ENCODE measurements at places on chromosomes 11 and 22. TPM values are rescaled to one million over a fixed set of nuclear protein-coding genes. Genes with fewer than 3 reads are reported as not detected.

Gene CHADL
- total RNA-seq, result 0.73 TPM

DNA sequence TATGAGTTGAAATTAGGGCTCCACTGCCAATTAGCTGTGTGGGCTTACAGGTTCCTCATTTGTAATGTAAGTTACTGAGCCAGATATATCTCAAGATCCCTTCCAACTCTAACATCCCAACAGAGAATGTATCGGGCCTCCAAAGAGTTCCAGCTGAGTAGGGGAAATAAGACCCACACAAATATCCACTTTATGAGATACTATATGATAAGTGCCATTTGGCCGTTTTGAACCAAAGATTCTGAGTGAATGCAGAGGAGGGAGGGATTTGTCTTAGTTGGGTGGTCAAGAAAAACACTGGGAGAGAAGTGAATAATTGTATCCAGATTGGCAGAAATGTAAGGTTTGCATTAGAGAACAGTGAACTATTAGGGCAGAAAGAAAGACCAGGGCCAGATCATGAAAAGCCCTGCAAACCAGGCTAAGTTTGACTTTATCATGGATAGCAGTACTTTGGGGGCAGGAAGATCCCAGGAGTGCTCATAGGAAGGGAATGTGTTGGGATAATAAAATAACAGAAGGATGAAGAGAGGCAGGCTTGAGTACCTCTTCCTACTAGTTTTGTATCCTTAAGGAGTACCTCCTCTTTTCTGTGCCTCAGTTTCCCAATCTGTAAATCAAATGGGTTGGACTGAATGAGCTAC lies 63.9 kb downstream of the RPL27A start:
- no peak for DNase-seq

- no peak for DNase-seq
Measured at GRCh38 chr11:96278039-96278897, 64.7 kb downstream of the MAML2 start.

DNA sequence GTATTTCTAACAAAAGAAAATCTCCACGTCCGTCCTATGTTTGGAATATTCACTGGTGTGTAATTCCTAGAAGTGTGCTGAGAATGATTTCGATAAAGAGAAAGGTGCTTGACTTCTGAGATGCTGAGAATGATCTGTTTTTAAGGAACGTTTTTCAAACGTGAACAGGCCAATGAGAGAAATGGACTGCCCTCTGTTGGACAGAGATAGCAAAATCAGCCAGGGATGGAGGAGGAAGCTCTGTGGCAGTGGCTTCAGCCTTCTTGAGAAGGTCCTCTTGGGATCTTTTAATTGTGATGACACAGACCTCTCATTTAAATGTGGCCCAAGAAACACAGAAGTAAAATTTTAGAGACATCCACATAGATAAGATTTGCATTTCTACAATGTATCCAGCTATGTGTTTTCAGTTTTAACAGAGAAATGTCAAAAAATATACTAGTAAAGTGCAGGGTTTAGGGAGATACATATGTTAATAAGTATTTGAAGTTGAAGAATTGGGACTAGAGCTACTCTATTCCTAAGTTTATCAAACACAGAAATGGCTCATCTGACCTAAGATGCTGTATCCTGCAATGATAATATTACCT lies 84.0 kb upstream of the RCN1 start:
- peak; percentile 14 for DNase-seq

- no peak for DNase-seq
Measured at GRCh38 chr22:36253523-36254490, 874 bp downstream of the APOL1 start.

- DNase-seq, result no peak
Measured at GRCh38 chr11:1668911-1669473, 28.0 kb upstream of the KRTAP5-6 start.
